ENCODE measurements at places on chromosomes 4 and X. TPM values are rescaled to one million over a fixed set of nuclear protein-coding genes. Genes with fewer than 3 reads are reported as not detected.

The MEPE gene
- not detected for total RNA-seq

DNA sequence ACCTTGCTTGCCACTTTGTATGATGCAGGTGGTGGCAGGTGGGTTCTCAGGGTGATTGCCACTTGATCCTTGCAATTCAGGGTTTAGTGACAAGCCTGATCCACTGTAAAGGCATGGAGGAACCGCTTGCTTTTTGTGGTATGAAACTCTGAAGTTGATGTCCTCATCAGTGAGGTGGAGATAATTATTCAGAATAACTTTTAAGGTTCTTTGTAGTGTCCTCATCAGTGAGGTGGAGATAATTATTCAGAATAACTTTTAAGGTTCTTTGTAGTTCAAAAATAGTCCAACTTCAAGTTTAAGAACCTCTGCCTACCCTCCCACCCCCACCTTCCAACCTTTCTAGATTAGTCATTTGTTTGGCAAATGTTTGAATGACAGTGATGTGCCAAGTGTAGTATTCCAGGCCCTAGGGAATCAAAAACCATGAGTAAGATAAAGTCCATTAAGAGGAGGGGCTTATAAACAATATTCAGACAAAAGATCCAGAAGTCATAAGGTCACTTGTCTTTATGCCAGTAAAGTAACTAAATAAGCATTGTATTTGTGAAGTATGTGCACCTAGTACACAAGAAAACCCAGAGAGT, 51.2 kb downstream of the DCUN1D4 start:
- peak; percentile 6 for DNase-seq

DNA sequence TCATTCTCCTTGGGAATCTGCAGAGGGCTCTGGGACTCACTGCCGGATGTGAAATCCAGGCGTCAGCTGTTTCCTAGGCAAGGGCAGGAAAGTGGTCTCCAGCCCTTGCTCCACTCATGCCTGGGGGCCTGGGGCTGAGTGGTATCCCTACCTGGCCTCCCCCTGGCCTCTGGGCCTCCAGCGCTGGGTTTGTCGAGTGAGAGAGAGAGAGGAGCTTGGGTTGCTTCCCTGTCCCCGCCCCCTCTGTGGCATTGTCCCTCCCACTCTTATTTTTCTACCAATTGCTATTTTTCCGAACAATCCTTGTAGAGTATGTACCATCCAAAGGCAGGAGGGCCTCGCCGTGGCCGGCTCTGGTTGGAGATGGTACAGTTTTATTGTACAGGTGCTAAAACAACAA, 53.1 kb downstream of the ELF4 start:
- no peak for DNase-seq

DNA sequence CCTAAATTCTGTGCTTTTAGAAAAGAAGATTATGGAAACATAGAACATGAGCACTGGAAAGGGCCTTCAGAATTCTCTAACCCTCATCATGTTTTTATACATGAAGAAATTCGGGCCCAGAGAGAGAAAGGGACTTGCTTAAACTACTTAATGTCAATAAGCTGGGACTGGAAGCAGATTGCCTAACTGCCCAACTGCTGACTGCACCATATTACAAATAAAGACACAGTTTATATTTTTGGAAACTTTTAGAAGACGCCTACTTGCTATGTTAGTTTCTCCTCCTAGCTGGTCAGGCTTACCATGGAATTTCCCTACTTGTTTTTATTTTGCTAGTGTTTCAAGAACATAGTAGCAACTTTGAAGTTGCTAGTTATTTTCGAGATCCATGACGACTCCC, 47.1 kb downstream of the SLC9A6 start:
- DNase-seq = no peak

DNA sequence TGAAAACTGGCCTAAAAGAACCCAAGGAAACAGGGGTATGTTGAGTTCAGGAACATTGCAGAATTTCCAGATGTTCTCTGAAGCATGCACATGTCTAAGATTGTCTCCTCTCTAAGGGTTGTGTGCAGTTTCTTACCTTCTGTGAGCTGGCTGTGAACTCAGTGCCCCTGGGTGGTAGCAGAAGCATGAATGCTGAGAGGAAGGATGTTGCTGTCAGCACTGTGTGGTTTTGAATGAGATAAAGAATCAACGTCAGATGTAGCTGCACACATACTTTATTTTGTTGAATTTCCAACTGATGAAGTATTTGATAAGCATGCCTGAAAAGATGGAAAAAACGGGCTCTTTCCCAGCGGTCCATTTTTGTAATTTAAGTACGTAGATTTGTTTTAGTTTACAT, 23.8 kb upstream of the CD38 start:
- DNase-seq = peak; percentile 68

Measured in cardiac muscle cell (in vitro differentiated cells and primary cell).